ENCODE measurements at places on chromosomes 13 and 19. TPM values are rescaled to one million over a fixed set of nuclear protein-coding genes. Genes with fewer than 3 reads are reported as not detected.
A peak's percentile ranks its signal among the peaks of the same experiment; 100 is the strongest.

DNA sequence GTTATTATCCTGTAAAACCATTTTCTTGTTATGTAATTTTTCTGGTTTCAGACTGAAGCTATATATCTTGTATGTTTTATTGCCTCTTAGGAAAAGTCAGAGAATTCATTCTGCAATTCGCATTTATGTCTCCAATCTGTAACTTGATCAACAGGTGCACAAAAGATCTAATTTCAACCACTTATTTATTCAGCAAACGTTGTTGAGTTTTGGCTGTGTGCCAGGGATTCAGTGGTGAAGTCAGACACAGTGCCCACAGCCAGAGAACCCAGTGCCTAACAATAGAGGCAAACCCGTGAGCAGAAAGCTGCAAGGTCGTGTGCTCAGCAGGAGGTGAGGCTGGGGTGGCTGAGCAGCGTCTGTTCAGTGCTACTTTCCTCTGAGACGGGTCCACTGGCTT lies 119.5 kb upstream of the MCF2L start:
- H3K4me3 ChIP-seq = no peak overlapping the region
- no peak overlapping the region for H3K27ac ChIP-seq
- H3K4me1 ChIP-seq = no peaks in the 10 kb centered on the region
- no peak for DNase-seq

The ZNF581 gene
- total RNA-seq = 7.1 TPM

The POSTN gene
- 52.1 TPM for total RNA-seq

- H3K27me3 ChIP-seq = no peaks in the 10 kb centered on the region
- DNase-seq = no peak
- H3K27ac ChIP-seq = no peak overlapping the region
- H3K36me3 ChIP-seq = no peaks in the 10 kb centered on the region
- H3K4me3 ChIP-seq = no peak overlapping the region
Observed at GRCh38 chr13:41557719-41558118, 100.4 kb downstream of the RGCC start.

The ATCAY gene
- not detected for total RNA-seq

DNA sequence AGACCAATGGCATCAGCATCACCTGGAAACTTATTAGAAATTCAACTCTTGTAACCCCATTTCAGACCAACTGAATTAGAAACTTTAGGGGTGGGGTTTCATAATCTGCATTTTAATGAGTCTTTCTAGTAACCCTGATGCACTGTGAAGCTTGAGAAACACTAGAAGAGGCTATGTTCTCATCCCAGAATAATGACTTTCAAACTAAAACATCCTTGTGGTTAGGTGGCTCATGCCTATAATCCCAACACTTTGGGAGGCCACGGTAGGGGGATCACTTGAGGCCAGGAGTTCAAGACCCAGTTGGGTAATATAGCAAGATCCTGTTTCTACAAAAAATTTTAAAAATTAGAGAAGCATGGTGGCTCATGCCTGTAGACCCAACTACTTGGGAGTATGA lies 402.4 kb downstream of the DLEU7 start:
- no peaks in the 10 kb centered on the region for H3K36me3 ChIP-seq
- H3K4me1 ChIP-seq = peaks cover 7% of the 10 kb centered on the region
- DNase-seq = no peak
- H3K27ac ChIP-seq = no peak overlapping the region
- H3K4me3 ChIP-seq = no peak overlapping the region

- no peaks in the 10 kb centered on the region for H3K36me3 ChIP-seq
- H3K27ac ChIP-seq = no peak overlapping the region
- DNase-seq = peak; percentile 75
- peaks cover 5% of the 10 kb centered on the region for H3K4me1 ChIP-seq
Observed at GRCh38 chr19:41570639-41571112, 5.3 kb upstream of the CEACAM21 start.

DNA sequence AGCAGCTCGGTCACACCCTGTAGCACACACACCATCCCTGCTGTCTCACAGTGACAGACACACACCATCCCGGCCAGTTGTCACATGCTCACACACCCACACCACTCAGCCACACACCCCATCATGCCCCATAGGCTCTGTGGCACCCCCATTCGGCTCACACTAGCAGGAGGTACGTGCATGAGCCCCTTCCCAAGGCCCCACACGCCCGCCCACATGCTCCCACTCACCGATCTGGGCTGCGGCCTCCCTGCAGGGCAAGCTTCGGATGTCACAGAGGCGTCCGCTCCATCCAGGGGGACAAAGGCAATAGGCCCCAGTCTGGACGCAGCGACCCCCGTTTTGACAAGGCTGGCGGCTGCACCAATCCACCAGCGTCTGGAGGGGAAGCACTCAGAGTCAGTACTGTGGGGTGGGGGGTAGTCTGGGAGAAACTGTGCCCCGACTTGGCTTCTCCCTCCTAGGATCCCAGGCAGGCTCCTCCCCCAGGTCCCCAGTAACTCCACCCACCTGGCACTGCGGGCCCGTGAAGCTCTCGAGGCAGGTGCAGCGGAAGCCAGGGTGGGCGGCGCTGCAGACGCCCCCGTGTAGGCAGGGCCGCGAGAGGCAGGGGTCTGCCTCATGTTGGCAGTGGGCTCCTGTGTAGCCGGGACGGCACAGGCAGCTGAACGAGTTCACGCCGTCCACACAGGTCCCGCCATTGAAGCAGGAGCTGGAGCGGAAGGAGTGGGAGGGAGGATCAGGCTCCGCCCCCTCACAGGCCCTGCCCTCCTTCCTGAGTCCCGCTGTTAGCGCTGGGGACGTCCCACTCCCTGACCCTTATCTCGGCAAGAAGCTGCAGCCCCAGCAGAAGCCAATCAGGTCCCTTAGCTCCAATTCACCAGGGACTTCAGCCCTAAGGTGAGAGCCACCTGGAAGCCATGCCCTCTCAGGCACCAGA lies 20.1 kb downstream of the NOTCH3 start:
- peak overlapping the region; percentile 36 for H3K27ac ChIP-seq
- H3K27me3 ChIP-seq = peaks cover 22% of the 10 kb centered on the region
- DNase-seq = peak; percentile 46
- peak overlapping the region; percentile 54 for H3K4me3 ChIP-seq

The LGALS7B gene
- total RNA-seq = not detected

- no peak overlapping the region for H3K4me3 ChIP-seq
- DNase-seq = no peak
- no peaks in the 10 kb centered on the region for H3K36me3 ChIP-seq
- no peaks in the 10 kb centered on the region for H3K4me1 ChIP-seq
- H3K27me3 ChIP-seq = peaks cover 71% of the 10 kb centered on the region
Observed at GRCh38 chr19:4295972-4296771, 6.0 kb downstream of the TMIGD2 start.

Data from left ventricle myocardium inferior (tissue), 1 donor.